ENCODE measurements at places on chromosomes 1 and 21.

DNA sequence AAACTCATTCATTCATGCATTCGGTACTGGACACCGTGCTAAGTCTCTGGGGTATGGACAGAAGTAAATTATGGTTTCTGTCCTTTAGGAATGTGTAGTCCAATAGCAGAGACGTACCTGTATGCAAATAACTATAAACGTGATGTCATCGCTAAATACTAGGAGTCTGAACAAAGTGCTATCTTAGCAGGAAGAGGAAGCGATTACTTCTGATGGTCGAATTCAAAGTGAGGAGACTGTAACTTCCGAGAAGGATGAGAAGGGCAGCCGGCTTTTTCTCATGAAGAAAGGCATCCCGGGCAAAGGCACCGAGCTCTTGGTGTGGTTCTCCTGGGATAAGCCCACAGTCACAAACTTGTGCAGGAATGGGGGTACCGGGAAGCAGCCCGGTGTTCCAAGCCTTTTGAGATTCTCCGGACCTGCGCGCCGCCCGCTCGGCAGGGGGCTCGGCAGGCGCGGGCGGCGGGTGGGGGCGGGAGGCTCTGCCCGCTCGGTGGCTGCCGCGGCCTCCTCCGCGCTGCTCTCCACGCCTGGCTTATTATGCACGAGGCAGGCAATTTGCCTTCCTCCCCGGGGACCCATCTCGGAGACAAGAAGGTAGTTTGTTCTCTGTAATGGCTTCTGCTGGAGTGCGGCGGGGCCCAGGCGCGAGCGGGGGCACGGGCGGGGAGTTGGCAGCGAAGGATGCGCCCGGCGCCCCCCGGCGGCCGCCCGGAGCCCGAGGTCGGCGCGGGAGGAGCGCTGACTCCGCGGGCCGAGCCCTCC, 67.5 kb upstream of the CD1D start:
- peak; percentile 62 for DNase-seq

- no peak for DNase-seq
Observed at GRCh38 chr1:39642796-39643195, 3.4 kb upstream of the HEYL start.

DNA sequence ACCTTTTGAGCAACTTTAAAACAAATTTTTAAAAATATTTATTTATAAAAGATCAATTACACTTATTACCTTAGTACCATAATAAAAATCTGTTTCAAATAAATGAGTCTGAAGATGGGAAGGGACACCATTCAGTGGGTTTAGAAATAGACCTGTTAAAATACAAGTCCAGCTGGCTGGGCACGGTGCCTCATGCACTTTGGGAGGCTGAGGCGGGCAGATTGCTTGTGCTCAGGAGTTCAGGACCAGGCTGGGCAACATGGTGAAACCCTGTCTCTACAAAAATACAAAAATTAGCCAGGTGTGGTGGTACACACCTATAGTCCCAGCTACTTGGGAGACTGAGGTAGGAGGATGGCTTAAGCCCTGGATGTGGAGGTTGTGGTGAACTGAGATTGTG, 57.0 kb downstream of the ITSN1 start:
- DNase-seq: no peak

DNA sequence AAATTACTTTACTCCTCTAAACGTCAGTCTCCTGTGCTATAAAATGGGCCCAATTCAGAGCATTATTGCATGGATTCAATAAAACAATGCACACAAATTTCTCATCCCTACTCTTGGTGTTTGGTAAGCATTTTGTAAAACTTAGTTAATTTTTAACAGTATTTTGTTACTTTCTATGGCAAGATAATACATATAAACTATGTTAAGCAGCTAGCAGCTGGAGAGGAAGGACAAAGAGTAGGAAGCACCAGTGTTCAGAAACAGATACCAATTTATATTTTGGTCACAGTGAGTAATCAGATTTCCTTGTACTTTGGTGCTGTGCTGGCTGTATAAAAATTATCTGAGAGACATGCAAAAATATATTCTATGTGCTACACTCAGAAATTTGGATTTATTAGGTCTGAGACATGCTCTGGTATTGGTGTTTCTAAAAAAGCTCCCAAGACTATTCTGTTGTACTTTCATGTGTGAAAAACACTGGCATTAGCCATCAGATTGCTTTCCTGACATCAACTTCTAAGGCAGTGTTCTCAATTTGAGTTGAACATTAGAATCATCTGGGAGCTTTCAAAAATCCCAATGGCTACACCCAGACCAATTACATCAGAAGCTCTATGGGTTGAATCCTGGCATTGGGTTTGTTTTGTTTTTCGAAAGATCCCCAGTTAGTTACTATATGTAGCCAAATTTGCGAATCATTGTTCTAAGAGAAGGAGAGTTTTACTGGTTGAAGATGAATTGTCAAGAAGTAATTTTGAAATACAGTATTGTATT, 100.3 kb upstream of the C1orf87 start:
- DNase-seq: no peak

GRCh38 chr1:74205266-74205665, 7.2 kb downstream of the FPGT start:
- no peak for DNase-seq

GRCh38 chr1:100061681-100062080, 71.0 kb downstream of the SASS6 start:
- DNase-seq: peak; percentile 54

DNA sequence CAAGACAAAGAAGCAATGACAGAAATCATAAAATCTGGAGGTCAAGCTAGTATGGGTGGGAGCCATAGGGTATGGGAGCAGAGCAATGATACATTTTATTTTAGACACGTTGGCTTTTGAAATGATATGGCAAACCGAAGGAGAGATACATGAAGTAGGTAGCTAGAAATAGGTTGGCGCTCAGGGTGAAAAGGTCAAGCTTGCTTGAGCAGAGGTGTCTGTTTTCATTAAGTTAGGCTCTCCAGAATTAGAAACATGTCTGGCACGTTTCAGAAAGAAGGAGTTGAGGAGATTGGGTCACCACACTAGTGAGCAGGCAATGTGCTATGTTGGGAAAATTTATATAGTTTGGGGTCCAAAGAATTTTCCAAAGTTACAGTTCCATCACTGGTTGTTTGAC, 151.4 kb downstream of the AMY1C start:
- no peak for DNase-seq

DNA sequence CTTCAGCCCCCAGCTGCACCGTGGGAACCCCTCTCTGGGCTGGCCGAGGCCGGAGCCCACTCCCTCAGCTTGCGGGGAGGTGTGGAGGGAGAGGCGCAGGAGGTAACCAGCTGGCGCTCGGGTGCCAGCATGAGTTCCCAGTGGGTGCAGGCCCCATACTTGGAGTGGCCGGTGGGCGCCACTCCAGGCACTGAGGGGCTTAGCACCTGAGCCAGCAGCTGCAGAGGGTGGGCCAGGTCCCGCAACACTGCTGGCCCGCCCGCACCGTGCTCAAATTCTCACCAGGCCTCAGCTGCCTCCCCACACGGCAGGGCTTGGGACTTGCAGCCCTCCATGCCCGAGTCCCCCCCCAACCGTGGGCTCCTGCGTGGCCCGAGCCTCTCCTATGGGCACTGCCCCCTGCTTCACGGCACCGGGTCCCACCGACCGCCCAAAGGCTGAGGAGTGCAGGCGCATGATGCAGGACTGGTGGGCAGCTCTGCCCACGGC, 47.2 kb downstream of the LRRC53 start:
- DNase-seq: no peak

- peak; percentile 82 for DNase-seq
Observed at GRCh38 chr1:39919545-39919944, 17.8 kb upstream of the MYCL start.

GRCh38 chr1:29716306-29716705, 480.0 kb downstream of the PTPRU start:
- no peak for DNase-seq

GRCh38 chr1:201895913-201896807, 7.5 kb downstream of the SHISA4 start:
- DNase-seq: peak; percentile 93

GRCh38 chr1:25586181-25586588, 30.4 kb upstream of the MAN1C1 start:
- DNase-seq: no peak

GRCh38 chr1:180182643-180183311, 28.1 kb downstream of the QSOX1 start:
- DNase-seq: no peak

DNA sequence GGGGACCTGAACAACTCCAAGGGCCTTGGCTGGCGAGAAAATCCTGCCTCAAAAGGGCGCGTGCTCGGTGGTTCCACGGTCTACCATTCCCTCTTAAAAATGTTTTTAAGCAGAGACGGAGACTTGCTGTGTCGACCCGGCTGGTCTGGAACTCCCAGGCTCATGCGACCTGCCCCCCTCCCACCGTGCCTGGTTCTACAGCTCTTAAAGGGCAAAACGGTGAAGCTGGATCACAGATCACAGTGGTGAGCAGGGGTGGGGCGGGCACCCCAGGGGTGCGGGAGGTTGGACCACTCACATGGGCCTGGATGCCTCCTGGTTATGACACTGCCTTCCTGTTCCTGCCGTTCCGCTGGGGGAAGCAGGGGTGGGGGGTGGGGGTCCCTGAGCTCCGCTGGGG, 4.2 kb upstream of the C1orf159 start:
- no peak for DNase-seq

DNA sequence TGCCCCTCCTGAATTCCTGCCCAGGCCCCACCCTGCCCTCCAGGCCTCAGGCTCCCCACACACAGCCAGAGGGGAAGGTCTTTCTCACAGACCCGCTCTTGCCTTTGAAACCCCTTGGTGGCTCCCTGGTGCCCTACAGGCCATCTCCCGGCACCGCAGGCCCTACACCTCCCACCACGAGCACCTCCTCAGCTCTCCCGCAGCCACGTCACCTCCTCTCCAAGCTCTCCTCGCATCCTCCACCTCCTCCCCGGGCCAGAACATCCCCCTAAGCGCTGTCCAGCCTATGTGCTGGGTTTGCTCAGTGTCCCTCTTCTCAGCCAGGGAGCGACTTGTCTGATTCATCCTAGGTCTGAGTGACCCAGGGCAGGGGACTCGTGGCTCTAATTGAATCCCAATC, 66.4 kb downstream of the DMRTB1 start:
- DNase-seq: no peak

GRCh38 chr21:37800057-37800455, 116.2 kb downstream of the KCNJ6 start:
- DNase-seq: peak; percentile 41
